LHCN-M2 (cell line): ENCODE measurements at places on chromosomes 7 and 10. TPM values are rescaled to one million over a fixed set of nuclear protein-coding genes. Genes with fewer than 3 reads are reported as not detected.

- DNase-seq, result peak; percentile 47
Observed at GRCh38 chr7:906776-907157, 30.4 kb downstream of the GET4 start.

Gene PNLIPRP2
- total RNA-seq, result not detected in 2 replicates

Gene SLC26A3
- total RNA-seq, result not detected in 2 replicates

- no peak for DNase-seq
Observed at GRCh38 chr7:94410413-94411187, 15.9 kb downstream of the COL1A2 start.

- DNase-seq, result no peak
Observed at GRCh38 chr7:7201578-7202374, 19.4 kb downstream of the C1GALT1 start.

GRCh38 chr10:102121739-102122372, 1.7 kb upstream of the LDB1 start:
- no peak for DNase-seq

Gene VPS37D
- total RNA-seq, result 6.1 and 6.9 TPM in 2 replicates

GRCh38 chr7:128739048-128739962, at the start of gene CALU:
Gene CALU, plus strand, starts transcription at chr7:128739359. Its CDS starts 9,225 bp downstream, at chr7:128748584.
- DNase-seq, result peak; percentile 98

- DNase-seq, result no peak
Observed at GRCh38 chr10:63585041-63585440, 63.8 kb downstream of the REEP3 start.

DNA sequence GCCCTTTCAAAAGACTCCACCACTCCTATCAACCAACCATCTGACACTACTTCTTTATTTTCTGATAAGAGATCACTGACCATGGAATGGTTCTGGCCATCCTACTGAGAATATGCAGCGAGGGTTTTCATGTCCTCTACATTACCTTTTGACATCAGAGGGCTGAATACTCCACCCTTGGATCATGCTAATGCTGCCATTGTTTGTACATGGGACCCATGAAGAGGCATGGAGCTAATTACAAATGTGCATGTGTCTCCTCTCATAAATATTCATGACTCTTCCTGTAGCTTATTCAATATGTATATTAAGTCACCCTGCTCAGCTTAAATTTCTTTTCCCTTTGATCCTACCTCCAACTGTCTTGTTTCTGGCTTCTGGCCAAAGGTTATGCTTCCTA, 1065.8 kb upstream of the GHITM start:
- no peak for DNase-seq

Gene TMEM236
- total RNA-seq, result under 0.01 TPM in 2 replicates

DNA sequence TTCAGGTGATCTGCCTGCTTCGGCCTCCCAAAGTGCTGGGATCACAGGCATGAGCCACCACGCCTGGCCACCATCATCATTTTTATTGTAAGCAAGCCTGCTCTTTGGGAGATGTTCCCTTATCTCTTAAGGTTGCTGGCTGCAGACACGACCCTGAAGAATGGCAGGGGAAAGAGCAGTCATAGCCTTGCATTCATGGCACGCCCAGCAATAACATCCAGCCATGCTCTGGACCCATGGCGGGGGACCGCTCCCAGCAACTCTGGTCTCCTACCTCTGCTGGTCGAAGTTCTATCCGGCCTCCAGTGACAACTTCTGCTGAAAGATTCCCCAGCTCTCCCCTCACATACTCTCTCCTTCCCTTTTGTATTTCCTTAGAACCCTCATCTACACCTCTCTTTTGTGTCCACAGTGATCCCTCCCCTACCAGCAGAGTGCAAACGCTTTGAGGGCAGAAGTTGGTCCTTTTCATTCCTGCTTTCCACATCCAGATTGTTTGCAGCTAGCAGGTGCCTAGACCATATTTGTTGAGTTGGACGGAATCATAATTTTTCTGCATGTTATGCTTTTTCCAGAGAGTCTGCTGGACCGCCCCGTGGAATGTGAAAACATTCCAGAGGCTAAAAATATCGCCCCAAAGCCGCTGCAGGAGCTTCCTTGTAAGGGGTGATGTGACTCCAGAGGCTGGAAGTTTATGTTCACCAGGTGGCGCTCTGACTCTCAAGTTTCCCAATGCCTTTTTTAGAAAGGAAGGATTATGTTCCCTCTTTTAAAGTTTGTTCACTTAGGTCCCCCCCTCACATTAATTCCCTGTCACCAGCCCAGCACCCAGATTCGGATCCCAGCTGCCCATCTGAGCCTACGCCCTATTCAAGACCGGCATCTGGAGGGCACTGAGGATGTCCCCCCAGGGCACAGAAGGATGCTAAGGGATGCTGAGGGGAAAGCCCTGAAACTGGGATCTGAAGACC, 4.3 kb upstream of the MARVELD1 start:
- DNase-seq, result peak; percentile 81

GRCh38 chr10:50541317-50541716, 82.4 kb downstream of the SGMS1 start:
- DNase-seq, result no peak
